ENCODE measurements at places on chromosomes 16 and 17.

DNA sequence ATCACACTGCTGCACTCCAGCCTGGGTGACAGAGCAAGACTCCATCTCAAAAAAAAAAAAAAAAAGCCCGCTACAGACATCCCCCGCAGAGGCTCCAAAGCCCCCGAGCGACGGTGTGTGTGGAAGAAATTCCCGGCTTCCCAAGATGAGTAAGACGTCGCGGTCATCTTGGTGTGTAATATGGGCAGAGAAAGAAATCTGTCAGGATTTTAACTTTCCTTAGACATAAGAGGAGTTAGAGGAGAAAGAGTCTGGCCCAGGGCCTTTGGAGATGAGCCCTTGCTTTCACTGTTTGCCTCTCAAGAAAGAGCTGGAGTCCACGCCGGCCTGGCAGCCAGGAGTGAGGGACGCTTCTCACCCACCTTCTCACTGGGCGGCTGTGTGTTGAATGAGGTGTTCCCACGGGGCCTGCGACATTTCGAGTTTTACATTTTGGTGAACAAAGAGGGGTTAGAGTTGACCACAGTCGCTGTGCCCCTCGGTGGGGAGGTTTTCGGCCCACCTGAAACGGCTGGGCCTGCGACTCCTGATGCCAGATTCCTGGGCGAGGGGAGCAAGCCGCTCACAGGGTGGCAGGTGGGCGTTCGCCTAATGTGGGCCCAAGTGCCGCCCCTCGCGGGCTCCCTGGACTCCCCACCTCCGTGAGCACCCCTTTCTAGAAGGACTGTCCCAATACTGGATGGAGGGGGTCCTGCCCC is 17.9 kb downstream of the C1QTNF1 start:
- peak; percentile 67 for DNase-seq

- peak; percentile 51 for DNase-seq
Observed at GRCh38 chr17:30513346-30513745, 36.1 kb downstream of the GOSR1 start.

- DNase-seq = peak; percentile 97
Observed at GRCh38 chr16:15493466-15494180, 59.2 kb downstream of the BMERB1 start.

DNA sequence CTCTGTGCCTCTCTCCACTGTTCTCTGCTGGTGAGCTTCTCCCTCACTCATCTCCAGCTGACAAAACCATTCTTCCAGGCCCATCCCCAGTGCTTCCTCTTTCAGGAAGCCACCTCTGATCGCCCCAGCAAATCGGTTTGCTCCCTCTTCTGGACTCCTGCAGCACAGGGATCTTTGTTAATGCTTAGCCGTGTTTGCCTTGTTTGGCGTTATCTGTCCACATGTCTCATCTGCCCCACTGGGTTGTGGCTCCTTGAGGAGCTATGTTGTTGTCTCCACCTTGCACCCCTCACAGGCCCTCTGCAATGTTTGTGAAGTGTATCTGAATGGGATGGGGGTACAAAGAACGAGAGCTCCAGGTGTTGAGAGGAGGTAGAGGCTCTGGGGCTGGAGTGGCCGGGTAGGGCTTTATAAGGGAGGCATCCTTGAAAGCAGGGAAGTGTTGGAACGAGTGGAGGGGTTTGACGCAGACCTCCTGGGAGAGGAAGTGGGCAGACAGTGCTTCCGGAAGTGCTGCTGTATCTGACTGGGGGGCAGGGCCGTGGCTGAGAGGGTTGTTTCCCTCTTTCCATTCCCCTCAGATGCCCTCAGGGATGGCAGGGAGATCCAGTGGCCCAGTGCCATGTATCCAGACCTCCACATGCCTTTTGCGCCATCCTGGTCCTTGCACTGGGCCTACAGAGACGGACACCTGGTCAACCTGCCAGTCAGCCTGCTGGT is 27.8 kb downstream of the CASKIN2 start:
- no peak for DNase-seq

DNA sequence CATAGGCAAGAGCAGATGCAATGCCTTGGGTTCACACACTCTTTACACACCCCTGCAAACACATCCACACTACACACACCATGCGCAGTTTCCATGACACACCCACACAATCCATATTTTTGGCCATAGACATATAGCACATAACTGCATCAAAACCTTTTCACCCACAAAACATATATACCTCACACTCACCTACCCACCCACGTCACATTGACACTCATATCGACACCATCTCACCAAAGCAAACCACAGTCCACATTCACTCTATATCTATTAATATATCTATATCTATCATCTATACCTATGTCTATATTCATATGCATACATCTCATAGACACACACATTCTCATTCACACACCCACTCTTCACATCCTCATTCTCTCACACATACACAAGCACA is 246.9 kb downstream of the SHISA9 start:
- no peak for DNase-seq

- DNase-seq = no peak
Observed at GRCh38 chr17:82436601-82437324, 13.8 kb downstream of the CYBC1 start.
